ENCODE measurements at places on chromosomes 1 and 21.

DNA sequence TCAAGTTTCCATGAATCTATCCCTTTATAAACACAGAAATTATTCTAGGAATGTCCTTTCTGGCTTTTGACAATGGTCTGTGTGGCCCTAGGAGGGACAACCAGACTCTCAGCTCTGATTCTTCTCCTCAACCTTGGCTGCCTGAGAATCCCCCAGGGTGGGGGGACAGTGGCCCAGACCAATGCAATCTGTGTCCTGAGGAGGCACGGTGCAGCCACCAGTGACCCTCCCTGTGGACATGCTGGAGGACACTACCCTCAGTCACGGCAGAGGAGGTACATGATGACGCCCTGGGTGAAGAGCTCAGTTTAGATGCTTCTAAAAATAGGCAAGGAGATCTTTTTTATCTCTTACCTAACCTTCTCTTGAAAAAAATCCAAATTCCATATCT lies 91.7 kb downstream of the PGBD5 start:
- DNase-seq, result no peak

DNA sequence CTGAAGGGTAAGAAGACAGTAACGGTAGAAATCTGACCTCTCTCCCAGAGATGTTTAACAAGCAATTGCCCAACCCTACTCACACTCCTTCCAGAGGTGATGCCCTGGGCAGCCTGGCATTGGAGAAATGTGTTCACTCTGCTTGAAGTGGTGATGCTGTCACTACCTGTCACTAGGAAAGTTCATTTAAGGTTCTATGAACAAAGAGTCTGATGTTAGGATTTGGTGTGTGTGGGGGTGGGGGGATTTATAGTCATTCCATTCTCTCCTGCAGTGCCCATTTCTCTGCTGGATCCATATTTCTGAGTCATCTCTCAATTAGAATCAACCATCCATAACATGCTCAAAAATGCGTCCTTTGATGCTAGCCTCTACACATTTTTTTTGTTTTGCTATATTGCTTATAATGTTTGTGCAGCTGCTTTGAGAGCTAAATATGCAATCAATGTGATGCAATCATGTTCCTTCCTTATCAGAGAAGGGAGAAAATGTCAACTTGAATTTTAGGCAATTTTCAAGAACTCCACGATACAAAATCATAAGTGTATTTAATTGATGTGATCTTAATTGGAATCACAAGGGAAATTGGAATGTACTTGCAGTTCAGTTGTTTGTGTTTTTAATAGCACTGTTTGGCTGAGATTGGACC lies 173.9 kb downstream of the DUSP10 start:
- DNase-seq, result no peak

- DNase-seq, result no peak
Observed at GRCh38 chr1:80993154-80993980, 807.4 kb upstream of the ADGRL2 start.

- DNase-seq, result no peak
Observed at GRCh38 chr1:181257117-181257516, 168.6 kb downstream of the IER5 start.

GRCh38 chr1:41152622-41153044 lies 89.5 kb downstream of the SCMH1 start:
- DNase-seq, result no peak

DNA sequence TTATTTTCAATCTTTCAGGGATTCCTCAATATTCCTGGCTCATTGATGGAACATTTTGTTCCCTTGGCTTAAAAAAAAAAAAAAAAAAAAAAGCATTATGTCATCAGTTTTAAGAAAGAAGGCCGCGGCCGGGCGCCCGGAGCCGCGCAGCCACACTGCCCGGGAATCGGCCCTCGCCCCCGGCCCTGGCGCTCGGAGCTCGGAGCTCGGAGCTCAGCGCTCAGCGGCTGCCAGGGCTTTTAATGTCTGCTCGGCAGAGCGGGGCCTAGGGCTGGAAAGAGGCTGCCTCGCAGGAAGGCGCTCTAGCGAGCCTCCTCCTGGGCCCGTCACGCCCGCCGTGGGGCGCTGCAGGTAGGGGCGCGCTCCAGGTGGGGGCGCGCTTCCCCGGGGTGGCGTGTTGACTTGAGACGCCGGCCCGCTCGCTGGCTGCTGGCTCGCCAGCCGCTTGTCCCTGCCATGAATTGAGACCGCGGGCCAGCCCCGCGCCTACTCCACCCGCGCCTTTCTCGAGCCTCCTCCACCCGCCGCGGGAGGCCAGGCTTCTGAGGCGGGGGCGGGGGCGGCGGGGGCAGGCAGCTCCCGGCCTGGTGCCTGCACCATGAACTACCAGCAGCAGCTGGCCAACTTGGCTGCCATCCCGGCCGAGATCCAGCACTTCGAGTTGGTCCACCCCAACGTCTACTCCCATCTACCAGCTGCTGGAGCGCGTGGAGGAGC lies 5.4 kb upstream of the TDRD5 start:
- peak; percentile 71 for DNase-seq

DNA sequence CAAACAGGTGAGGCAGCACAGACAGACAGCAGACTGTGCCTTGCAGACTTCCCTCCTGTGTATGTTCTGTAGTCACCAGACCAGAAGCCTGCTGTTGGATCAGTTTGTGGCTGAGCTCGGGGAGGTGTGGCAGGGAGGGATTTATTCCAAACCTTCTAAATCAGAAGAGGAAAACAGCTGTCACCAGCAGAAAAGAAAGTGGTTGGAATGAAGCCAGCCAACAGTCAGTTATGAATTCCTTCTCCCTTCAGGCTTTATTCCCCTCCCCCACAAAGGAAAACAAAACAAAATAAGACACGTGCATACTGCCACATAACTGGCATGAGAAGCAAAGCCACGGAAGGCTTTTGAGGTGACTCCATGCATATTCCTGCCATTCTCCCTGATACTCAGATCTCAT lies 19.0 kb upstream of the PIGV start:
- DNase-seq, result no peak

DNA sequence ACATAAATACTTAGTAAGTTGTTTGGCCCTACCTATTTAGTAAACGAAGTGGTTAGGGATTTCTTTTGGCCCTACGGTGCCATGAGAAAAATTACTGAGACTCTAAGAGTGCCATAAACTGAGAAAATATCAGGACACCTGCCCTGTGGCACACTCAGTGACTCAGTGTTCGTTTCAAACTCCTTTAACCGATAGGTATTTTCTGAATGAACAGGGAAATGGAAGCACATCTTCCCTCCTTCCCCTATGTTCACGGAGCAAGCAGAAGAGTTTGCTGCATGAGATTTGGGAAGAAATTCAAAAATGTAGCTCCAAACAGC lies 134.2 kb downstream of the KAZN start:
- no peak for DNase-seq

DNA sequence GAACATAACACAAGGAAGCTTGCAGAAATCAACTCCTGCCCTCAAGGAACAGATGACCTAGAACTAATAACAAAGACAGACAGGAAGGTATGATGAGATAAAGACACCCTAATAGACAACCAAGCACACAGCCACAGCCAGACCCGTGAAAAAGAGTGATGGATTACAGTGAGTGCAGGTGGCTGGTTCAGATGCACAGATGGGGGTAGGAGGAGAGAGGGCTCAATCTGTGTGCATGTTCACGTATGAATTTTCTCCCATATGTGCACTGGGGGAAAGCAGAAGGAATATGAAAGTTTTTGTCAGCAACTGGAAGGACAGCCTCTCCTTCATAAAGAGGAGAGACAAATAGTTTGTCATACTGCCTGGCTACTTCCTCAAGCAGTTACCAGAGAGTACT lies 367.1 kb downstream of the PBX1 start:
- DNase-seq, result no peak

GRCh38 chr1:240495601-240496000 lies 116.4 kb downstream of the GREM2 start:
- DNase-seq, result no peak

- no peak for DNase-seq
Observed at GRCh38 chr1:194809215-194809614, 1622.8 kb upstream of the B3GALT2 start.

DNA sequence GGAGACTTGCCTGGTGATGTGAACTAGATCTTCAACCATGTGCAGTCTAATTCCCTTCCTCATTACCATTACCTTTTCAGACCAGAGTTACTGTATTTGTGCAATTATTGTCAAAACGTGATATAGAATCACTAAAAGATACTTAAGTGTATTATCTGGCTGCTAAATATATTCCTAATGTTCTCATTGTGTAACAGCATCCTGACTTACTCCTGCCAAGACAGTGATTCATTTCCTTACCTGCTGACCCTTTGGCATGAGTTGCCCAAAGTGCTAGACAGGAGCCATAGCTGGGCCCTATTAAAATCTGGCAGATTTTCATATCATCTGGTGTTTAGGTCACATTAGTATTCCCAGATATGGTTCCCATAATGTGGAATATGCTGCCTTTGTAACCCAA lies 598.3 kb upstream of the CAMK1G start:
- no peak for DNase-seq

- DNase-seq, result no peak
Observed at GRCh38 chr1:113931451-113931851, 2.3 kb downstream of the HIPK1 start.

DNA sequence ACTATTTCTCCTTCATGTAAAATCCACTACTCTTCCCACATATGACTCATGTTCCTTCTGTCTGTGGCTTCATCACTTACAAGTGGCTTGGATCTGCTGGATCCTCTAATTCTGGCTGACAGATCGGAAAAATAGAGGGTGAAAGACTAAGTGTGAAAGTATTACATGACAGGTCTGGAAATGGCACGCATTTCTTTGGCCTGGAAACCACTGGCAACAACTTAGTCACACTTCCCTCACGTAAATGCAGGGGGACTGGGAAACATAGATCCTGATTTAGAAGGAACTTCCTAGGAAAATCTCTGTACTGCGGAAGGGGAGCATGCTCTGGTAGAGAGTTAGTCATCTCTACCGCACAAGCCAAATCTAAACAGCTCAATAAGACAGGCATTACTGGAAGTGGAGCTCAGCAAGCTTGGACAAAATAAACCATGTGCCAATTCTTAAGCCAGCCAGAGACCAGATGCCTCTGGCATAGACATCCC lies 305.4 kb upstream of the PTBP2 start:
- peak; percentile 79 for DNase-seq

DNA sequence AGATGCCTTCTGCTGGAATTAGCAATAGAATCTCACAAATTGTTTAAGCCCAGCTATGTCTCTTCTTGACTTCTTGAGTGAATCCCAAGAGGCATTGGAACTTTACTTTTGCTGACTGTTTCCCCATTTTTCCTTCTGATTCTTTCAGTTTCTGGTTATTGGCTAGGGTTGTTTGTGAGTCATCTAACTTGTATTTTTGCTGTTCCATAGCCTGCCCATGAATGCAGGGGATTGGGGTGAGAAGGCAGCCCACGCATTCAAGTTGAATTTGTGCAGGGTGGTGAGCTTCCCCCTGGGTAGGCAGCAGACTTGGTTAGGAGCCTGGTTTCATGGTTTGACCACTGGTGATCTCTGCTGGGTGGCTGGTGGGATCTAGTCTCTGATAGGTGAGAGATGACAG lies 10.4 kb upstream of the KLF17 start:
- DNase-seq, result no peak

DNA sequence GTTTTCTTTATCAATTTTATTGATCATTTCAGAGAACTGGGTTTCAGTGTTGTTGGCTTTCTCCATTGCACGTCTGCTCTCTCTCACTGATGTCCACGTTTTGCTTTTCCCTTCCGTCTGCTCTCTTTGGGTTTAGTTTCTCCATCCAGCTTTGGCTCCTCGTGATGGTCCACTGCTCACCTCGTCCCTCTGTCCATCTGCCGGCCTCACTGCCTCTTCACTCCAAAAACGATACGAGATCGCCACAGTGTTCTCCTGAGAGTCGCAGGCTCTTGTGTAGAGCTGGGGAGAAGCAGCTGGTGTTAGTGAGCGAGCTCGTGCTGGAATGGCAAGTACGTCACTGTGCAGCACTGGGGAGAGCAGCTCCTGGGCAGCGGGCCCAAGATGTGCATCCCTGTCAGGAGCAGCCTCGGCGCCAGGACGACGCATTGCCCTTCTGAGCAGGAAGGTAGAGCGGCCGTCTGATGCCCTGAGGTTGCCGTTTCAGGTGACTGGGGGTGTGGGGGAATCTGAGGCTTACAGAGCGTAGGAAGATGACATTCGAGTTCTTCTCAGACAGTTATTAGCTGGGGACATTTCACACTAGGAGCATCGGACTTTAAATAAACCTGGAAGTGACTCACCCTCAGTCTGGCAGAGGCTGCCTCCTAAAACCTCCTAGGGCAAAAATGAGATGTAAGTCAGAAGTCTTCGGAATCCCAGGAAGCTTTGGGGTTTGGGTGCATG lies 31.4 kb upstream of the PCBP3 start:
- DNase-seq, result peak; percentile 47

- no peak for DNase-seq
Observed at GRCh38 chr1:205972081-205972480, 28.8 kb upstream of the SLC26A9 start.

GRCh38 chr1:44934791-44935190 lies 51.6 kb downstream of the EIF2B3 start:
- peak; percentile 71 for DNase-seq

DNA sequence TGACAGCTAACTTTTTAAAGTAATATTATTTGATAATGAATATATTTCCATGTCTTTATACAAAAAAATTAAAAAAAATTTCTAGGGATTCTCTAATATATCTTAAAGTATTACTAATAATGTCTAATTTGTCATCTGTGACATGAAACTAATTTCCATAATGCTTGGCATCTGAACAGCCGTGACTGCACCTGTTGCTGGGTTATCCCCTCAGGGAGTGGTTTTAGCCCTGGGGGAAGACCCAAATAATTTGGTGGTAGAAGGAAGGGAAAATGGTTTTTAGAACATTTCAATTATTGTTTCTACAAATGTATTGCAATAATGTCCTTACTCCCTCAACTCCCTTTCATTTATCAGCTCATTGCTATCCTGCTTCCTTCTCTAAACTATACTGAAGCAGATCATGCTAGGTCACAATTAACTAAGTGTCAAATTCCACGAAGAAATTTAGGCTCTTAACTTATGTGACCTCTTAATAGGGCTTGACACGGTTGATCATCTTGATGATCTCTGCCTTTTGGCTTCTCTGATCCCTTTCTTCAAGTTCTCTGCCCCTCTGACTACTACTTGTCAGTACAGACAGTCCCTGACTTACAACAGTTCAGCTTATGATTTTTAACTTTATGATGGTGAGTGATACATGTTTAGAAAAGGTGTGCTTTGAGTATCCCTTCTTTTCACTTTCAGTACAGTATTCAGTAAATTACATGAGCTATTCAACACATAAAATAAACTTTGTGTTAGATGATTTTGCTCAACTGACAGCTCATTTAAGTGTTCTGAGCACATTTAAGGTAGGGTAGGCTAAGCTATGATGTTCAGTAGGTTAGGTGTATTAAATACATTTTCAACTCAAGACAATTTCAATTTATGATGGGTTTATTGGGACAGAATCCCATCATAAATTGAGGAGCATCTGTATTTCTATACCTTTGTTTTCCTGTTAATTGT lies 26.4 kb upstream of the DPH5 start:
- DNase-seq, result no peak

Measured in femur (tissue), 1 donor.